ENCODE measurements at places on chromosomes 13 and 19.

DNA sequence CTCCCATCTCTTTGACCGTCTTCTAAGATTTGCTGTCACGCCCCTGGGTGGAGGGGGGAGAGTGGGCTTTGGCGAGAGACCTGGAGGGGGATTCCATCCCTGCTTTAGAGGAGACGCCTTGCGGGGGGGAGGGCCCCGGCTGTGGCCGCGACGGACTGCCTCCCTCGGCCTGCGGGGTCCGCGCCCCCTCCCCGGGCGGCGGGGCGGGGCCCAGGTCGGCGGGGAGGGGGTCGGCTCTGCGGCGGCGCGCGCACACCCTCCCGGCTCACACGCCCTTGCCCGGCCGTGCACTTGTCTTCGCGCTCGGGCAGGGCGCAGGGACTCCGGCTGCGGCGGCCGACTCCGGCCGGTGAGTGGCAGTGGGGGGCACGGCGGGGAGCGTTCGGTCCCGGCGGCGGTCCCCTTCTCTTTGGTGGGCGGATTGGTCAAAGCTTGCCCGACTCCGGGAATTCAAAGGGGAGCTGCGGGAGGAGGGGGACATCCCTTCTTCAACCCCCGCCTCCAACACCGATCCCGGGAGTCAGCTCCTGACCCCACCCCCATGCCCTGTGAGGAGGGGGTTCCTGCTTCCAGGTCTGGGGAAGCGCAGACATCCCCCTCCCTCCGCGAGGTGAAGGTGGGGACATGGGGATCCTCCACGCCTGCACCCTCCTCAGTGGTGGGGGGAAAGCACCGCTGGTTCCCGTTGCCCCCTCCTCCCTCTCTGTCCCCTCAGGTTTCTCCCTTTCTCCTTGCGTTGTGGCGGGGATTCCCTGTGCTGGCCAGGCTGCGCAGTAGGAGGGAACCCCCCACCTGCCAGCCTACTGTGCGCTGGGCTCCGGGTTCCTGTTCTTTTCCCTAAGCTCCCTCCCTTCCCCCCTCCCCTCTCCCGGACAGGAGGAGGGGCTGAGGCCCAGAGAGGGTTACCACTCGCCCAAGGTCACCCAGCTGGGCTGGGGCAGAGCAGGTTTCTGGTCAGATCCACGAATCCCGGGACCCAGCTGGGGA lies 14.6 kb upstream of the KCNN1 start:
- peak; percentile 31 for DNase-seq

- no peak for DNase-seq
Measured at GRCh38 chr13:46885018-46885417, 11.8 kb downstream of the HTR2A start.

DNA sequence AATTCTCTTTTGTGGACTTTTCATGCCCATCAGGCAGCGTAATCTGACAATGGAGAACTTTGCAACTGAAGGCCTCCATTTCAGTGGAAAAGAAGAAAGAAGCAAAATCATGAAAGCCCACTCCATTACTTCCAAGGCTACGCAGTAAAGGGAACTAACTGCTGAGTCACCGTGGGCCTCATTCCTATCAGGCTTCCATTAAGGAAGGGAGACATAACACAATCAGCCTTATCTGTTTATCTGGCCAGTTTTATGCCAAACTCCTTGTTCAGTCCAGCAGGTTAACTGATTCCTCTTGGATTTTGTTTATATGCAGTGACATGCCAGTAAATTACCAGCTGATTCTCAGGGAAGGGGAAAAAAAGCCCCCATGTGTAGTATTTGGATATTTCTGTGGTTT lies 56.8 kb upstream of the KATNAL1 start:
- no peak for DNase-seq

DNA sequence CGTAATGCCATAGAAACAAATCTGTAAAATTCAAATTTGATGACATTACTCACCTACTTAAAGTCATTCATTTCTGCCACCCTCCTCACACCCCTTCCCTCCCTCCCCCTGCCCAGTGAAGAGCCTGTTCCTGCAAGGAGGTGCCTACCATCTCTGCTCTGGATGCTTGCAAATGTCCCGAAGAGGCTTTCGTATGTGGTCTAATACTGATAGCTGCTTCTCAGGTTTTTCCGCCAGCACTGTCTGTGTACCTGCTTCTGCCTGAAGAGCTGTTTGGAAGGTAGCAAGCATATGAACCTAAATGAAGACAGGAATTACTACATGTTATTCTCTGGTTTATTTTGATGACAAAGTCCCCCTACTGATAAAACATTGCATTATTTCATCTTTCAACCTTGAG lies 57.1 kb downstream of the GPALPP1 start:
- DNase-seq = no peak

- no peak for DNase-seq
Measured at GRCh38 chr19:41357746-41358145, 4.0 kb upstream of the TGFB1 start.

DNA sequence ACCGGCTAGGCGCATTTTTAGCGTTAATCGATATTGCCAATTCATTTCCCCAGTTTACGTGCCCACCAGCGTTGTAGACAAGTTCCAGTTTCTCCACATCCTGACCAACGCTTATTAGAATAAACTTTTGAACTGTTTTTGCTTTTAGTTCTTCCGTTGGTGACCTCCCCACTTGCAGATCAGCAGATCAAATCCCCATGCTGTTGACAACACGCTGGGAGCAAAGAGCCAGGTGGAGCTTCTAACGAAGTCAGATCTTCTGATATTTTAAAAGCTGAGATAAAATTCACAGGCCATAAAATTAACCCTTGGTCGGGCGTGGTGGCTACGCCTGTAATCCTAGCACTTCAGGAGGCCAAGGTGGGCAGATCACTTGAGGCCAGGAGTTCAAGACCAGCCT lies 21.2 kb downstream of the RCN3 start:
- DNase-seq = no peak

DNA sequence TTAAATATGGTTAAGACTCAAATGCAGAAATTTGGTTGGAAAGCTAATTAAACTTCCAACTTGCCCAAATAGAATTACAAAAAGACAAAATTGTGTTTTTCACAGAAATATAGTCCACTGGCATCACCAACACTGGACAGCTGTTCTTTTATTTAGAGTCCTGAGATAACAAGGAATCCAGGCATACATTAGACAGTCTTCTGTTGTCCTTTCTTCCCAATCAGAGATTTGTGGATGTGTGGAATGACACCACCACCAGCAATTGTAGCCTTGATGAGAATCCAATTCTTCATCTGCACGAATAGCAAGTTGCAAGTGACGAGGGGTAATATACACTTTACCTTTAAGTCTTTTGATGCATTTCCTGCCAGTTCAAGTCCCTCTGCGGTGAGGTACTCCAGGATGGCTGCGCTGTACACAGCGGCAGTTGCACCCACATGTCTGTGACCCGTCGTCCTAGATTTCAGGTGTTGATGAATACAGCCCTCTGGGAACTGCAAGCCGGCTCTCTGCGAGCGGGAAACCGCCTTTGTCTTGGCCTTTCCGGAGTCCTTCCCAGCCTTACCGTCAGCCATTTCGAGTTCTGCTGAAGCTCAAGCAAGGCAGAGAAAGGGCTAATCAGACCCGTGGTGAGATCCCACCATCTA lies 14.7 kb downstream of the UBAC2 start:
- DNase-seq = peak; percentile 72

DNA sequence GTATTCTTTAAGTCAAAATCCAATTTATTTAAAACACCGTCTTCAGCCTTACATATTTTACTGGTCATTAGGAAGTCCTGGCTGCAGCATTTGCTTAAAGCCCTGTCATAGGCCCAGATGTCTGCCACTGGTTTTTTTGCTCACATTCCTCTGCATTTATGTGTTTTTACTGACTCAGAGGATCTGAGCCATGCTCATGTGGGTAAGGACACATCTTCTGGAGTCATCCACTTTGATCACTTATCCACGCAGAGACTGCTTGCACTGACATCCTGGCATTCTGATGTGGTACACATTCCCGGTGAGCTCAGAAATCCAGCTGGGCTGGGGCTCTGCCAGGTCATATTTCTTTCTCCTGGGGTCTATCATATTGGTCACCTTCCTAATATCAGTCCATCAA lies 531.7 kb upstream of the ARGLU1 start:
- no peak for DNase-seq

GRCh38 chr13:74067818-74068217 lies 66.4 kb downstream of the KLF12 start:
- no peak for DNase-seq

DNA sequence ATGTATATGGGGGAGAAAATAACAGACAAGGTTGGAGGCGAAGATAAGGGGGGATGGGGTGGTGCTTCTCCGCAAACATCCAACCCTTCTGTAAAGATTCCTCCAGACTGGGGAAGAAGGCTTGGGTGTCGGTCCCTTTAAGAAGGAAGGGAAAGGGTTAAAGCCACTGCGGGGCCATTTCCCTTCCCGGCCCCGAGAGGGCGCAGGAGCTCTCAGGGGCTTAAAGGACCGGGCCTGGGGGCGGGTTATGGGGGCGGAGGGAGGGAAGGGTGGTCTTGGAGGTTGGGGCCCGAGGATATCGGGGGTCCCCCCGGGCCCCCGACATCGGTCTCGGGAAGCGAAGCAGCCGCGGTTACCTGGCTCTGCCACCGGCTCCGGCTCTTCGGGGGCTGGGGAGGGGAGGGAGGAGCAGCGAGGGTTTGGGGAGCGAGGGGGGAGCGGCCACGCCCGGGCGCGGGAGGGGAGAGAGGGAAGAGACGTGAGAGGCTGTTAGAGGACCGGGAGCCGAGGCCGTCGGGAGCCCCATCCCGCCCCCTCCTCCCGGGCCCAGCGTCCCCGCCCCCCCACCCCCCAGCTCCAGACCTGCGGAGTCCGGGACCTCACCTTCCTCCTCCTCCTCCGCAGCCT lies 2.8 kb downstream of the TNNT1 start:
- peak; percentile 26 for DNase-seq

DNA sequence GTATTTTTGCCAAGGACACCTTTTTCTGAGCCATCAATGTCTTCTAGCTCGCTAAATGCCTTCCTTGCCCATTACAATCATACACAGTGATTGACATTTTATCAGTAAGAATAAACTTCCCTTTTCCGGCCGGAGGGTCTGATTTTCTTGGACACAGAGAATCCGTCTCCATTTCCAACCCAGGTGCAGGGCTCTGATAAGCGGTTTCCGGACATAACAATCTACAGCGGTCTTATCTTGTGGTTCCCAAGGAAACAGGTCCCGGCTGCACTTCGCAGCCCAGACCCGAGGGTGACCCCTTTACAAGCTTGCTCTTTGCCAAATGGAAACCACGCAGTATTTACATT lies 5.1 kb upstream of the ZNF77 start:
- no peak for DNase-seq

DNA sequence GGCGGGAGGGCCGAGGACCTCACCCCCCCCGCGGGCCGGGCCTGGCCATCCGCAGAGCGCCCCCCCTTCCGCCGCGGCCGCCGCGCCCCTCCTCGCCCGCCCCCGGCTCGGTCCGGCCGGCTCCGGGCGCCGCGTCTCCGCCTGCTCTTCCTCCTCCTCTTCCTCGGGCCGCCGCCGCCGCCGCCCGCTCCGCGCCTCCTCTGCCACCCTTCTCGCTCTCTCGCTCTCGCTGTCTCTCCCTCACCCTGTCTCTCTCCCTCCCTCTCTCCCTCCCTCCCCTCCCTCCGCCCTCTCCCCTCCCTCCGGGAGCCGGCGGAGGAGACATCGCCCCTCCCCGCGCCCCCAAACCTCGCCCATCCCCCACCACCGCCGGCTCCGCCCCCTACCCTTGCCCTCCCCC lies at the start of gene SHANK1:
Gene SHANK1, minus strand, starts transcription at position 237 of the 400 bp plus-strand sequence. CDS start 2,883 bp downstream, outside the sequence.
- DNase-seq = no peak

All from CD4-positive, alpha-beta T cell treated with Interleukin-12 subunit alpha and Interleukin-12 subunit beta, for 1 hour (primary cell).